ENCODE measurements at places on chromosomes 7 and 10.

DNA sequence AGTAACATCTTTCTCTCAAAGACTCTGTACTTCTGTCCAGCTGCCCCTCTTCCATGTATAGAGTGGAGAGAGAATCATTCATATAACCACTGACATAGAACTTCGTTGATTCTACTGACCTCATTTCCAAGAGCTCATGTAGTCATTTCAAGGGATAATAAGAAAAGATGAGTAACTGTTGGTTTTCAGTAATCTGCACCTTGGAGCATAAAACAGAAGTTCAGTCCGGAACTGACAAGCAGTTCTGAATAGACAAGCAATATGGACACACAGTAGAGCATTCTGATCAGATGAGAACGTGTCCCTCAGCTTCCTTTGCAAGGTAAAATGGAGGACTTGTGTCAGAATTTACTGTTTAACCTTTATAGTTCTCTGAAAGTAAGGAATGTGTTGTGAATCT, 847.1 kb downstream of the REEP3 start:
- DNase-seq: no peak

DNA sequence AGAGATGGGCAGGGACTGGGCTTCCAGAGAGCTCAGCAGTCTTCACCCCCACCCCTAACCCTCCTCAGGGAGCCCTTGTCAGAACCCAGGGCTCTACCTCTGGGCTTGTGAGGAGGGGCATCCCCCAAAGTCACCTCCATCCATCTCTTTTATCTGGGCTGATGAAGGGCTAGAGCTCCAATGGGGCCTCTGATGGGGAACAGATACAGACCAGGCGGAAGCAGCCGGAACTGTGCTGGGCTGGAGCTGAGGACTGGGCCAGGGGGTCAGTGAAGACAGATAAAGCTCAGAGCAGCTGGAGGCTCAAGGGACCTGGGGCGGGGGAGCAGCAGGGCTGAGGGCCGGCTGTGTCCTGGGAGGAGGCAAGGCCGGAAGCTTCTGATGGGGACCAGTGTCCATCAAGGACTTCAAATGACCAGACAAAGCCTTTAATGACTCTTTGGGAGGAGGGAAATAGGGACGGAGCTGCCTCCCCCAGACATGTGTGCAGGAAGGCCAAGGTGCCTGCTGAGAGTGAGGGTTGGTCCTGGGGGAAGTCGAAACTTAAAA, 10.2 kb downstream of the KAZALD1 start:
- no peak for DNase-seq

- no peak for DNase-seq
These were observed 216.4 kb upstream of the DPP6 start for GRCh38 chr7:153835712-153836265.

DNA sequence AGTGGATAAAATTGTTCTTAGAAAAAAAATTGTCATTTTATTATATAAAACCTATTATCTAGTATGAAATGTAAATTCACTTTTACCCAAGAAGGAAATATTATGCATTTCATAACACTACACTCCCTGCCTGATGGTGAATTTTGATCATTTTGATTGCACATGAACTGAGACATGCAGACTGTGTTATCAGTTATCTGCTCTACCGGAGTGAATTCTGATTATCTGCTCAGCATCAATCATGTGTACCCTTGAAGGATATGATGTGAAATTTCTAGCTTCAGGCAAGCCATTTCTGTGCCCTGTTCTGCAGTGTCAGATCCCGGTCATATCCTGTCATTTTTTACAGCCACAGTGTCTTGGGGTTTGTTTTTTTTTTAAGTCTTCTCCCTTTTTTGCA, 85.0 kb upstream of the FGL2 start:
- DNase-seq: no peak

Measured in Kasumi-1 (cell line).